ENCODE measurements at places on chromosomes 11 and 22.

DNA sequence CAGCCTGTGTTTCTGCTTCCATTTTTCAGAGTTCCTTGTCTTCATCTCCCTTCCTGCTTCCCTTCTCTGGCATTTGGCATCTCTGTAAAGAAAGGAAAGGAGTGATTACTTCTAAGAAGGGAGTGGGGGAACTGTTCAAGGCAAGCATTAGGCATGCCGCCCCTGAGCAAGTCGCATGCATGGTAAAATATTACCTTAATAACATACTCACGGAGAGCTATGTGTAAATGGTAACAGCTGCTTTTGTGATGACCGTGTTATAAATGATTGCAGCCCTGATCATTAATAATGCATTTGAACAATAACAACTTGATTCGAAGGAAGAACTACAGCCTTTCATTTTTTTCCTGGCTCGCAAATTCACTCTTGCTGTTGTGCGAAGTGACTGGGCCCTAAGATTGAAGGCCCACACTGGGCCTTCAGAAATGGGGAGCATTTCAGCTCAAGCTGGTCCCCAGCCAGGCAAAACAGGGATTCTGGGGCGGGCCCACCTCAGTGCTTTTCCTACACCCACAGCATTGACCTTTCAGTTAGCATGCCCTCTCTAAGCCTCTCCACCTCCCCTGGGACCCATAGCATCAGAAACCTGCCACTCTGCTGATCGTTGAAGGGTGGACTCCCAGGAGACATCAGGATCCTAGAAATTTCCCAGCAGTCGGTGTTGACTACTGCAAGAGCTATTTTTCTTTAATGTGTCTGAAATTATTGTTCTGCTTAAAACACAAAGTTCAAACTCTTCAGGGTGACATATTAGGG, 263.0 kb upstream of the CADM1 start:
- no peak for DNase-seq

DNA sequence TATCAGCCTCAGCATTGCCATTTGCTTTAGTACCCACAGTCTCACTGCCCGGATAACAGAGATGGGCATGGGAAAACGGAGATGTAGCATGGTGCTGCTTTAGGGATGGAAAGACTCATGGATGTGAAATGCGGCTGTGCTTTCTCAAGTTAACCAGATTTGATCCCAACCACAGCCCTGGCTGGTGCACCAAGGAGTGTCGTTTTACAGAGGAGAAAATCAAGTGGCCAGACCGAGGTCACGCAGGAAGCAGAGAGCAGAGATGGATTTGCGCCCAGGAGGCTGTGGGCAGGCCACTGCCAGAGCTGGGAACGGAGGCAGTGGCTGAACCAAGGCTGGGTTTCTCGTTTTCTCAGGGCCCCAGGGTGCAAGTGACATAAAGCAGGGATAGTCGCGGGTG, 9.0 kb downstream of the MB start:
- no peak for DNase-seq

DNA sequence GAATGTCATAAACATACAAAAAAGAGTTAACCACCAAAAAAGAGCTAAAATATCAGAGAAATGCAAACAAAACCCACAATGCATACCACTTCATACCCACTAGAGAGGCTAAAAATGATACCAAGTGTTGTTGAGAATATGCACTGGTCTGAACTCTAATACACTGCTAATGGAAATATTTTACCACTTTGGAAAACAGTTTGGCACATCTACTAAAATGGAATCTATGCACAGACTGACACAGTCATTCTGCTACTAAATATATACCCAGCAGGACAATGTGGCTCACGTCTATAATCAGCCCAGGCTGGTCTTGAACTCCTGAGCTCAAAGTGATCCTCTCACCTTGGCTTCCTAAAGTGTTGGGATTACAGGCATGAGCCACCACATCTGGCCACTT, 18.0 kb downstream of the MAPK1 start:
- no peak for DNase-seq

DNA sequence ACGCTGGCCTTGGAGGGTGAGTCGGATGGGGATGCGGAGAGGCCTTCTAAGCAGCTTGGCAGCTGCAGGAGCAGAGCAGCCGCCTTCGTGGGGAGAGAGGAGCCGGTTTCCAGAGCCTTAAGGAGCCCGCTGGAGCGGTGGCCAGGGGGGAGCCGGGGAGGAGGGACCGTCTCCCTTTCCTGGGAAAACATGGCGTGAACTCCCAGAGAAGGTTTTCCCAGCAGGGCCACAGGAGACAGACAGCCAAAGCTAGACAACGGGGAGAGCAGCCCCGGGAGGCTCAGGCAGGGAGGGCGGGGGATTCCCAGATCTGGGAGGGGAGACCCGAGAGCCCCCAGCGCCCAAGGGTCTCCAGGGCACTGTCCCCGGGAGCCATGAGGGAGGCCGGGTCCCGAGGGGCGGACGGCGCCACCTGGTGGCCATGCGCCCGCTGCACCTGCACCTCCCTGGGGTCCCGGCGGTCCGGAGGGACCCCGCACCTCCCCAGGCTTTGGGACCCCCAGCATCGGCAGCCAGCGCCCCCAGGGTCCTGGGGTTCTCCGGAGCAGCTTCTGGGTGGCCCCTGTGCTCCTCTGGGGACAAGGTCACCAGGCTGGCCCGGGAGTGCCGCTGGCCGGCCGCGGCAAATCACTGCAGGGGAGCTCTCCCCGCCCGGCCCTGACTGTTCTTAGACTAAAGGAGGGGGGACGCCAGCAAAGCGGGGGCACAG, 2.4 kb upstream of the SYT8 start:
- peak; percentile 47 for DNase-seq

- DNase-seq: no peak
These were observed 44.3 kb downstream of the ZNRF3 start for GRCh38 chr22:28927630-28928029.

DNA sequence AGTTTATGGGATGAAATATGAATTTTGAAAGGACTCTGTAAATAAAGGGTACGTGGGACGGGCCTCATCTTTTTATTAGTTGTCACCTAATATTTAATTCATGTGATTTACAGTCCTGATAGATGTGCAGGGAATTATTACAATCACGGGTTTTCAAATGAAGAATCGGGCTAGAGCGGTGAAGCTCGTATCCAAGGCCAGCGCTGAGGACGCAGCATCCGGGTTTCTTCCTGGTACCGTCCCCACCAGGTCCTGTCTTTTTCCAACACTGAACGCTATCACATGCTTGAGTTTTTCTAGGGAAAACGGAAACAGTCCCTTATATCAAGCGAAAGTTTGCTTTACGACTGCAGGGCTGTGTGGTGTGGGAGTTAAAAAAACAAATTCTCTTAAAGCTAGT, 787 bp downstream of the SMDT1 start:
- no peak for DNase-seq

DNA sequence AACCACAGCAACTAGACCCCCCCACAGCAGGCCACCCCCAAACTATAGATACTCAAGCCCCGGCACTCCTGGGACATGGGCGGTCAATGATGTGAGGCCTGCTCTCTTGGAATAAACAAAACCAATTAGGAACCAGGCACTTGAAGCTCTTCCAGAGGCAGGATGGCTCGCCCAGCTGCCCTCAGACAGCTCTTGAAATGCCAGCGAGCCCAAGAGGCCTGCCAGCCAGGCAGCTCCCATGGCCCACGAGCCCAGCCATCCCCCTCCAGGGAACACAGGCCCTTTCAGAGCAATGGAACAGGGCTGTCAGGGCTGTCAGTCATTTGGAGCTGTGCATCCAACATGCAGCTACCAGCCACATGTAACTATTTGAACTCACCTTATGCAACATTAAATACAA, 34.0 kb upstream of the TFIP11 start:
- DNase-seq: no peak

- peak; percentile 79 for DNase-seq
These were observed at the start of gene TUBGCP6 for GRCh38 chr22:50244420-50245213. TSS of gene TUBGCP6 (minus strand) at chr22:50245023. CDS start at chr22:50244459, 564 bp downstream.

GRCh38 chr11:65182258-65183170, 786 bp downstream of the CAPN1 start:
- DNase-seq: no peak

DNA sequence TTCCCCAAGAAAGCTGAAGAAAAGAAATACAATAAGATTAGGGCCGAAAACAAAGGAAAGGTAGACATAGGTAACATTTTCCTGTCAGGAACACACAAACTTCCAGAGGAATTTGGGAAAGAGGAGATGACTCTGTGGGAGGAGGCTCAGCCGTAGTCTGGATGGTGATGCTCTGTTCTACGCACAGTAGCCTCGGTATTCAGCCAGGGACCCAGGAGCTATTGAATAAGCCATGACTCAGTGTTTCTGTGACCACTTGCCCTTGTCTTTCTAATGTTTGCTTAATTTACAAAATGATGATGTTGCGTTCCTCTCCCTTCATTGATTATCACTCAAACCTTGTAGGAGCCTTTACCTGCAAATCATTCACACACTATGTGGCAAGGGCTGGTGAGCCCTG, 745.0 kb downstream of the NTM start:
- DNase-seq: no peak

DNA sequence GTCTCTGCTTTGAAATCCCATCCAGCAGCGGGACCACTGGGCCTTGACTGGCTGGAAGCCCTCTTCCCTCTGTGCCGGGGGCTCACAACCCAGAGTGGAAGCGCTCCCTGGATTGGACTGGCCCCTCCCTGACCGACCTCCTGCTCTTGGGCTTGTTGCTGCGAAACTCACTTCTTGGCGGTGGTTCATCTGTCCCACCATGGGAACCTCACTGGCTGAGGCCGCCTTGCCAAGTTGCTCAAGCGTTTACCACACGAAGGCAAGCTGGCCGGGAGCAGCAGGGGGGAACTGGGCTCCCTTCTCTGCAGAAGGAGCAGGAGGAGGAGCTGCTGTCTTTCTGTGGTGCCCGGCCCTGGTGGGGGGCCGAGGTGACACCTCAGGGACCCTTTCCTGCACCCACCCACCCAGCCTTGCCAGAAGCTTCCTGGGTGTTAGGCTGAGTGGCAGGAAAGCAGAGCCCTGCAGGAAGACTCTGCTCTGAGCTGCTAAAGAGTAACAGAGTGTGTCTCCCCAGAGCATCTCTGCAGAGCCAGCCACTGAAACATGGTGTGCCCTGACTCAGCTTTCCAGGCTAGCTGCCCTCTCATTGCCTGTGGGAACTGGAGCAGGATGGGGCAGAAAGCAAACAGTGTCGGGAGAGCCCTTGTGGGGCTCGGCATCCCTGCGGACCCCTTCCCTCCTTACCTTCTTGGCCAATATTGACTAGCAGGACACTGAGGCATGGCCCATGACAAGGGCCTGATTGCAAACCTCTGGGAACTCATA, 88.5 kb upstream of the ALX4 start:
- no peak for DNase-seq

GRCh38 chr11:59212744-59213631, at the start of gene MPEG1:
TSS of gene MPEG1 (minus strand) at chr11:59212927. CDS start at chr11:59212865, 62 bp downstream.
- DNase-seq: no peak

Measured in NK-92 treated with Interleukin-12 subunit alpha and Interleukin-12 subunit beta, amount 100 ng/mL, for 24 hours (cell line).